ENCODE measurements at places on chromosomes 1 and 21.

DNA sequence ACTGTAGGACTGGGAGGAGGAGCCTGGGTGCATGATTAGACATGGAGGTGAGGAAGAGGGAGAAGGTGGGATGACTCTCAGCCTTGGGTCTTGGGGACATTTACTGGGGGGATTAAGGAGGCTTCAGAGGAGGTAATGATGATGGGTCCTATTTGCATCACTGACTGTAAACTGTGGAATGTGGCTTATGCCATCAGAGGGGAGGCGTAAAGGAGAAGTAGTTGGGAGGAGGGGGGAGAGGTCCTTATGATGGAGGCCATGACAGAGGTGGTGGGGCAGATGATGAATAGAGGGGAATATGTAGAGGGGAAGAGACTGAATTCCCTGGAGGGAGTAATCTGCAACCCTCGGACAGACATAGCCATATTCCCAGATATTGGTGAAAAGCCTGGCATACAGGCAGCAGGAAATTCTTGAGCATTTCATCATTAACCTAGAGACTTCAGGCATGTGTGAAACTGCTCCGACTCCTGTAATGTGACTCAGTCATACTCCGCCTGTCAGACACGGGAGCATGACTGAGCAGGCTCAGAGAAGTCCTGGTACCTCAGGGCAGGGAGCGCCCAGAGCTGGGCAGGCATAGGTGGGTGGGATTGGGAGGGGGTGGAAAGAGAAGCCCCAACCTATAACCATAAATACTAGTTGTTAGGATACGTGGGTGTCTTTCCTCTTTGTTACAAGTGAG, 8.0 kb upstream of the LCE5A start:
- DNase-seq = peak; percentile 12

DNA sequence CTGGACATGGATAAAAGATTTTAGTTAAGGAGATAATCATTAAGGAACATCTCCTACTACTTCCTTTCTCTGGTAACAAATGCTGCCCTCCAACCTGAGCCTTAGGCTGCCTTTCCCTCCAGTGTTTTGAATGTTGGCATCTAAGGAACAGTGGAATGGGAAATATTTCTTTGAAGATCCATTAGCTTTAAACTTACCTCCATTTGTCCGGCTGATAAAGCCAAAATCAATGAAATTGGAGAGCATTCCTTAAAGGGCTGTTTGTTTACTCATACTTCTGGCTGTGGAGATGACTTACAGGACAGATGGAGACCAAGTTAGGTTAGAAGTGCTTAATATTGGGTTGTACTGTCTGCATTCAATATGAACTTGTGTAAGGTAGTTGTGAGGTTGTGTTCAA, 439.1 kb downstream of the PLA2G4A start:
- no peak for DNase-seq

DNA sequence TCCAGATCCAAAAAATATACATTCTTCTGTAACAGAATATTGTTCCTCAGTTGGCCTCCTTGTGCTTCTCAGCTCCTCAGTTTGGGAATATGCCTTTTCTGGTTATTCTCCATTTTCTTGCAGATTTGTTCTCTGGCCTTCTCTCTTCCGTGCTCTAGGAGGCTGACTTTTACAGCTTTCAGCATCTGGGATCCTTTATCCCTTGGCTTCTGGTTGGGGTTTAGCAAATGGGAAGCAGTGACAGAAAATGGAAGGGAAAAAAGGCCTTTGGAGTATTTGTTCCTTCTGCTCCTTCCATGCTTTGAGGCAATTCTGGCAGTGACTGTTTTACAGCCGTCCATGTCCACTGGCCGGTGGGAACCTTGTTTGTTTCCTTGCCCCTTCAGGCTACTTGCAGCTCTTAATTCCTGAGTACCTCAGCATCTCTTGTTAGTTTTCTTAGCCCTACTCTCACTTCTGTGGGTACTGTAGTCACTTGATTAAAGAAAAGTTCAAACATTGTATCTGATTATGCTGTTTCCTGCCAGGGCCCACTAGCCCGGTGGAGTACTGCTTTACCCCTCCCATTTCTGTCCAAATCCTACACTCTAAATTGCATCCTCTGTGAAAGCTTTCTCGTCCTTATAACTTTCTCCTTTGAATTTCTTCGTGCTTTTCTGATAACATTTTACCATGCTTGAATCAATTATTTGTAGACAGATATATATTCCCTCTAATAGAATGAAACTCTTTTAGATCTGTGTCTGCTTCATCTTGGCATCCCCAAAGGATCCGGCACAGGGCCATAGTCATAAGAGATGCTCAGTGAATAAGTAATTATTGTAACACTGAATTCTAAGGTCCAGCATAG, 118.2 kb downstream of the OSBPL9 start:
- no peak for DNase-seq

DNA sequence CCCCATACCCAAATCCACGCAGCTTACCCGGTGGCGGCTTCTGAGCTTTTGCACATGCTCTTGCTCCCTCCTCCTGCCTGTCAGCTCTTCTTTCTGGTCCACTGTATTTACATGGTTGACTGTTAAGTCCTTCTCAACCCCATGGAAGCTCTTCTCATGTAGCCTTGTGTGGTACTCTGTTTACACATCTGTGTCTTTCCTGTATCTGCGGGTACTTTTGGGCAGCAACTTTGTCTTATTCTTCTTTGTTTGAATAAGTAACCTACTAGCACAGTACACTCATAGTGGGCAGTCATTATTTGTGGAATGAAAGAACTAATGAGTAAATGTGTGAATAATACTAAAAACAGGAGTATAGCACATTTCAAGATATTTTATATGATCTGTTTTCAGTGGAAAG, 88.5 kb upstream of the GPR88 start:
- DNase-seq = no peak

DNA sequence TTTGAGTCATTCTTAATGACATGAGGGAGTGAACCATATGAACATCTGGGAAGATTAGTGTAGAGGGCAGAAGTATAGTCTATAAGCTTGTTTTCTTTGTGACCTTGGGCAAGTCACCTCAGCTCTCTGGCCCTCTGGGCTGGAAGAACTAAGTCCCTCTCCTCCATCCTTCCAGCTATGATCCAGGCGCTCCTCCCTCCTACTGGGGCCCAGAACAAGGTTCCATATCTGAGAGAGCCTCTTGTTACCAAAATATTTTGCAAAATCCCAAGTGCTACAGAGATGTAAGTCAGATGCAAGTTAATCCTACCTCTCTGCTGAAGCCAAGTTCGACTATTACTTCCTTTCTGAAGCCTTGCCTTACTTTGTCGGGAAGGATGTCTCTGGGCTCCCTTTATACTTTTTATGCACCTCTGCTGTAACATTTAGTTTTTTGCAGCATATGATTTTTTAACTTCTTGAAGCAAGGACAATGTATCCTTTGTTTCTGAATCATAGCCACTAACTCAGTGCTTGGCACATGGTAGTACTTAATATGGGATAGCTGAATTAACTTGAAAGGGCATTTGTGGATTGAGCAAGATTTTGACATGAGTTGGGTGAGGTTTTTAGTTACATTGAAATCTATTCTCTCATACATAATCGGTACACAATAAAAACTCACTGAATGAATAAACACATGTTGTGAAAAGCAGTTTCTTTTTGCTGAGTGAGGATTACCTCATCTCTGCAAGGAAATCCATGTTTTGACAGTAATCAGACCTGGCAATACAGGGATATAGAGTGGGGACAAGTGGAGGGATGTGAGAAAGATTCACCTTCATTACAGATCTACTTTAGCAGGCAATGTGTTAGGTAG, 54.7 kb upstream of the BEND5 start:
- DNase-seq = no peak

DNA sequence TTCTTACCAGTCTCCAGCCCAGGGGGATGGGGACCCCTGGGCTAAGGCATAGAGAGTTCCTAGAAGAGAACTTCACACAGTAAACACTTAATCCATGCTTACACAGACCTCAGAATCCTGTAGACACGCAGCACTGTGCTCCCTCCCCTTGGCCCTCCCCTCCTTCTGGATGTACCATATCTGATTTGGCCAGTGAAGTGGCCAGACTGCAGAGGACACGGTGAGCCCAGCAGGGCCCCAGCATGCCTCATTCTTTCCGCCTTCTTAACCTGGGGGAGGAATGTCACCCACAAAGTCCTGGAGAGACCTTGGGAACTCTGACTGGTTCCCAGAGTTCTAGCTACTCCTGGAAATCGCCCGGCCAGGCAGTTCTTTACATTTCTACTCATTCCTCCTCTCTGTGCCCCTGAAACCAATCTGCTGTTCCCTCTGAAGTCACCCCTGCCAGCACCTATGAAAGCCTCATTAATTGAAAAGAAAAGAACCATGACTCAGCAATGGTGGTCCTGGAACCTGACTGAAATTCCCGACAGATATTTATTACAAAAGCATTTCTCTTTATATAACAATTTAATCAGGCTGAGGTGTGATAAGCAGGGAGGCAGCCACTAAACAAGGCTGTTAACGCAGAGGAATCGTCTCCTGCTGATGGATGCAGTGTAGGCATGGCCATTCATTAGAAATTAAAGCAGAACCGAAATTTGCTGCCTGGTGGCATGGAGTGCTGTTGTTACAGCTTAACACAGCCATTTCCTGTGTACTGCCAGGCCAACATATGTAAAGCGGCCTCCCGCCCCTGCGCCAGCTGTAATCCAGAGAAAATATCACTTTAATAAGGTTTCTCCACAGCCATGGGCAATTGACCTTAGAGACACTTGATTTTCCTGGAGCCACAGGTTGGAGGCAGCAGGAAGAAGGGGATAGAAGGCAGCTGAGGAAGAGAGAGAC, 74.6 kb upstream of the KCND3 start:
- peak; percentile 25 for DNase-seq

DNA sequence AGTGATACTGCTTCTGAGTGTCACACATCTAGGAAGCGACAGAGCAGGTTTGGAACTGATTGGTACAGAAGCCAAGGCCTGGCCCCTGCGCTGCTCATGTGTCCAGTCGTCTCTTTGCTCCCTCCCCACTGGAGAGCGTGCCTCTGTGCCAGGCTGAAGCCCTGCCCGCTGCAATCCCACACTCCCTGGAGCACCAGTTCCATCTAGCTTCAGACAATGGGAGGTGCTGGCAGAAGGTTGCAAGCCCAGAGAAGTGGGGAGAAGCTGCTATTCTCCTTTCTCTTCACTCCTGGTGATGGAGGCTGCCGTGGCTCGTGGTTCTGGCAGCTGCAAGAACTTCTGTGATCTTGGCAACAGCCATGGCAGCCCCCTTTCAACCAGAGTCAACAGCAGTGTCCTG, 250.9 kb downstream of the MATN1 start:
- DNase-seq = no peak

GRCh38 chr1:1799716-1800115, 21.4 kb upstream of the NADK start:
- no peak for DNase-seq

DNA sequence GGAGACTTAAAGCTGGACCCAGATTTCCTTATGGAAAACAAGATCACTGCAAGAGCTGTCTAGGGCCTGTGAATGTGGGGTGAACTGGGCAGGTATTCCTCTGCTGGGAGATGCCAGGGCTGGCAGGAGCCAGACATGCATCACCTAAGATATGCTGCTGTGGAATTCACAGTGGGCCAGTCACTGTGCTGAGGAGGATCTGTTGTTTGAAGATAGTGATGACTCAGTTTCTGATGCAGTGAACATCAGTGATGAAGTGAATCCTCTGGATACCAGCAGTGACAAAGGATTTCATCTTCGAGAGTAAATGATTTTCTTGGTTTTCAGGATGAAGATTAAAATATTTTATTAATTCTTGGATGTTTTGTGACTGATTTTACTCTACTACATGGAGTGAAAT, 29.9 kb upstream of the CAMSAP2 start:
- DNase-seq = no peak

DNA sequence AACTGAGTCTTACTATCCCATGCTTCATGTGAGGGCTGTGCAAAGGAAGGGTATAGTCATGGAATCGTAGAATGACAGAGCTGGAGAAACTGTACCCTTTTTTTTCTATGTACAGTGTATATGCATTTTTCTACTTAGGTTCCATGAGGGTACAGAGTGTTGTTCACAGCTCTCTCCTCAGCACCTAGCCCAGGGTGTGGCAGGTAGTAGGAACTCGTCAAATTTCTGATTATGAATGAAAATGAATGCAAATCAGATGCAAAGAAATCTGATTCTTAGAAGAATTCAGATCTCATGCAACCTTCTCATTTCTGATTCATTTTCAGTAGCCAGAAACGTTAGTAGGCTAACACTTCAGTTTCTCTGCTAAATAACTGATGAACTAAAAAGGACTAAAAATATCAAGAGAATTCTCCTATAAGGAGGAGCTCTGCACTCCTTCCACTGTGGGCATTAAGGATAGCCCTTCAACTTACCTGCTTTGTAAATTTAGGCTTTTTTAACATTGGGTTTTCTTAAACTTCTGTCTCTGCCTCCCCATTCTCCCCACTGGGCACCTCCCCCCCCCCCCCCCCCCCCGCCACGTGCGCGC, 18.0 kb upstream of the HHAT start:
- no peak for DNase-seq

Data from dermis microvascular lymphatic vessel endothelial cell (primary cell).